ENCODE measurements at places on chromosomes 12 and 14. TPM values are rescaled to one million over a fixed set of nuclear protein-coding genes. Genes with fewer than 3 reads are reported as not detected.

The GARIN6 gene
- polyA plus RNA-seq, result not detected

The USP44 gene
- polyA plus RNA-seq, result 2.8 TPM

The NPAS3 gene
- polyA plus RNA-seq, result 5.5 TPM

The NANOG gene
- 0.27 TPM for polyA plus RNA-seq

- no peak for DNase-seq
Measured at GRCh38 chr12:94872971-94873733, 130.3 kb downstream of the NDUFA12 start.

DNA sequence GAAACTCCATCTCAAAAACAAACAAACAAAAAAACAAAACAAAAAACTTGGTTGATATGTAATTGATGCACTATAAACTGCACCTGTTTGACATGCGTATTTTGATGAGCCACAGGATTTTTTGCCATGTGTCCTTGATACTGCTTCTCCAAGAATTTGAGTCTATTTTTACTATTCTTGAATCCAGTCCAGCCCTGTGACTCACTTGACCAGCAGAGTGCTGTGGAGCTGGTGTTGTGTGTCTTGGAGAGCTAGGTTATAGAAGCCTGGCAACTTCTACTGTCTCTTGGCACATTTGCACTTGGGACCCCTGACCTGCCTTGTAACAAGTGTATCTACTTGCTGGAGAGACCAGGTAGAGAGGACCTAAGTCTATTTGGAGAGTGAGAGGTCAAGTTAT is 52.0 kb downstream of the KLRG1 start:
- no peak for DNase-seq

DNA sequence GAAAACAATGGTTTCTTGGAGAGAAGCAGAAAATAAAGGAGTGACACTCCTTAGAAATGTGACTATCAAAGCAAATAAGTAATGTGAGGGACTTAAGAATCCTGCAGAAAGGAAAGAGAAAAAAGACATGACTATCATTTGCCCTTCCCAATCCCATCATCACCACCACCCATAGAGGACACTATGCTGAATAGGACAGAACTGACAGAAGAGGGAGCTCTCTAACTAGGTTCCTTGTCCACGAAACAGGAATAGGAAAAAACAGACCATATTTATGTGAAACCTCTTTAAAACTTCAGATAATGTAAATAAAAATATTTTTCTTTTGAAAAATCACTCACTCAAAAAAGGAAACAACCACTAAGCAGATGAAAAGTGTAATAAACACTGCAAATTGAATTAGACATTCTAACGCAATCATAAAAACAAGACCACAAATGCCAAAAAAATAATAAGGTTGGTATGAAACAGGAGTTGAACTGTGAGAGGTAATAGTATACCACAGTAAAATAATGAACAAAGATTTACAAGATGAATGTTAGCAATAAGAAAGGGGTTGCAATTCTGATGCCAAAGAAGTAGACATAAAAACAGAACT is 24.1 kb downstream of the KLRD1 start:
- peak; percentile 43 for DNase-seq

DNA sequence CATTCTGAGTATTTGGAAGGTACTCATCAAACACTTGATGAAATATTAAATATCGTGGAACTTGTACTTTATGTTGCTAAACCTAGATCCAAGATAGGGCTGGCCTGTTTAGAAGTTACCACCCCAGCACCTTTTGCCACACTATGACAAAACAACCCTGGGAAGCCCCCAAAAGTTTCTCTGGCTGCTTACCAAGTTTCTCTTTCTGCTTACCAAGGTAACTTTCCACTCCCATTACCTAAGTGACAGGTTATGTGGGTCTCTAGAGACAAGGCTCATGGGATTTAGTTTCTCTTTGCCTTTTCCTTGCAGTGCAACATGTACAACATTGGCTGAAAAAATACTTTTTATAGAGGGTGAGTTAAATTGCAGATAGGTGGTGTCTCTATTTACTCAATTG is 28.9 kb upstream of the PPM1A start:
- DNase-seq, result no peak
